Pancreas (tissue), 10 donors: ENCODE measurements at places on chromosomes 7 and 10.

- H3K36me3 ChIP-seq = no peaks in the 10 kb centered on the region
- H3K27ac ChIP-seq = no peak overlapping the region
- DNase-seq = no peak
- no peaks in the 10 kb centered on the region for H3K27me3 ChIP-seq
These were observed 54.8 kb upstream of the TCF7L2 start for GRCh38 chr10:112895292-112895691.

DNA sequence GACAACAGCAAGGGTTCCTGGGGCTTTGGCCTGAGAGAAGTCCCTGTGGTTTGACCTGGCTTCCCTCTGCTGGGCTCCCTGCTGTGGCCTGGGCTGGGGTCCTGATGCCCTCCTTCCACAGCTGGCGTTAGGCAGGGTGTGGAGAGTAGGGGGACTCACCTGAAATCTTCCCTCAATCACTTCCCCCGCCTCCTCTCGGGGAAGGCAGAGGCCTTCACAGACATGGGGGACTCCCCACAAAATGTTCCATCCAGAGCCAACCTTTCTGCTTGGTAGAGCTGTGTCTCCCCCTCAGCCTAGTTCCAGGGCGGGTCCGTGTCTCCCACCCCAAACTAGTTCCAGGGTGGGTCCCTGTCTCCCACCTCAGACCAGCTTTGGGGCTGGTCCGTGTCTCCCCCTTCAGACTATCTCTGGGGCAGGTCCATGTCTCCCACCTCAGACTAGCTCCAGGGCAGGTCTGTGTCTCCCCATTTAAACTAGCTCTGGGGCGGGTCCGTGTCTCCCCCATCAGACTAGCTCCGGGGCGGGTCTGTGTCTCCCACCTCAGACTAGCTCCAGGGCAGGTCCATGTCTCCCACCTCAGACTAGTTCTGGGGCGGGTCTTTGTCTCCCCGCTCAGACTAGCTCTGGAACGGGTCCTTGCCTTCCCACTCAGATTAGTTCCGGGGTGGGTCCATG, 2.2 kb downstream of the PVRIG start:
- no peak for DNase-seq
- no peak overlapping the region for H3K27ac ChIP-seq
- no peaks in the 10 kb centered on the region for H3K27me3 ChIP-seq
- H3K4me1 ChIP-seq = no peaks in the 10 kb centered on the region

DNA sequence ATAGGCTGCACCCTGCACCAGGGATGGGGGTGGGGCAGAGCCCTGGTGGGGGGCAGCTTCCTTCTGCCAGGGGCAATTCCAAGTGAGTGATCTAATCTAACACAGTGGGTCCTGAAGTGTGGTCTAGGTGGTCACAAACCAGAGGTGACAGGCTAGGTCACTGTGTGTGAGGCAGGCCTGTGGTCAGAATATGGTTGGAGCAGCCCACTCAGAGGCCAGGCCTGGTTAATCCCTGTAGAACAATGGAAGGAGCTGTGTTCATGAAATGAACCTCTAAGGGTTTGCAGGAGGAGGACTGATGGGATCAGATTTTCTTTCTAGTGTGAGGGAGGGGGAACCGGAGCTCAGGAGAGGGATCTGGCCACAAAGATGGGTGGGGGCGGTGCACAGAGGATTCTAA, 10.0 kb upstream of the TSPAN14 start:
- no peak overlapping the region for H3K27ac ChIP-seq
- H3K4me3 ChIP-seq = no peak overlapping the region
- no peak for DNase-seq
- H3K27me3 ChIP-seq = no peaks in the 10 kb centered on the region
- no peaks in the 10 kb centered on the region for H3K4me1 ChIP-seq
- H3K36me3 ChIP-seq = no peaks in the 10 kb centered on the region

DNA sequence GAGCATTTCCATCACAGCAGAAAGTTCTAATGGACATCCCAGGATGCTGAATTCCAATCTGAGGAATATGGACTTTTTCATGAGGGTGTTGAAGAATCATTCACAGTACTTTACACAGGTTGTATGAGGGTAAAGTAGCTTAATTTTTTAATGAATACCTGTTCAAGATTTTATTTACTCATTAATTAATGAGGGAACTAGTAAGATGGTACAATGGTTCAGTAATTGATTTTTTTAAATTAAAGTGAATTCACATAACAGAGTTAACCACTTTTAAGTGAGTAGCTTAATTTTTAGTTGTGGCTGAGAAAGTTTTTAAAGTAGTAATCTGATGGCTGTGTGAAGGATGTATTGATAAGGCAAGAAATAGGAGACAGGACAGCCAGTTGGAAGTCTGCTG, 266.5 kb downstream of the GFRA1 start:
- no peak overlapping the region for H3K4me3 ChIP-seq
- no peaks in the 10 kb centered on the region for H3K27me3 ChIP-seq
- no peaks in the 10 kb centered on the region for H3K36me3 ChIP-seq
- no peak overlapping the region for H3K27ac ChIP-seq

GRCh38 chr10:84216834-84217233, 8.5 kb downstream of the LRIT2 start:
- no peaks in the 10 kb centered on the region for H3K4me1 ChIP-seq
- no peaks in the 10 kb centered on the region for H3K27me3 ChIP-seq
- H3K4me3 ChIP-seq = no peak overlapping the region
- no peak overlapping the region for H3K27ac ChIP-seq

DNA sequence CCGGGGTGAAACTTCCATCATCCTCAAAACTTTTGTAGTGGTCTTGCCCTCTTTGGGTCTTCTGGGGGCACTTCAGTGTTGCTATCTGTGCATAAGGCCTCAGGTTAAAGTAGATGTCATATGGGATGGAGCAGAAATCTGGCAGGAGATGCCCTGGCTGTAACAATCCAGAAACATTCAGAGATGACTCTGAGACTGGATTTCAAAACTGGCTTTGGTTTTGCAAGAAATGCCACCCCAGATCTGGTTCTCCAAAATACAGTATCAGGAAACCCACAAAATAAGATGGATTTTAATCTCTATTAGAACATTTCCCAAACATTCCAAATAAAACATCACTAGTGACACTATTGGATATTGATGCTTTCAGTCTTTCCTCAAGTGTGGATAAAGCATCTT, 191.5 kb downstream of the REEP3 start:
- H3K4me1 ChIP-seq = peaks cover 41% of the 10 kb centered on the region
- H3K36me3 ChIP-seq = no peaks in the 10 kb centered on the region
- H3K4me3 ChIP-seq = no peak overlapping the region
- no peak for DNase-seq

GRCh38 chr7:157757211-157757610, 420.4 kb downstream of the DNAJB6 start:
- DNase-seq = no peak
- H3K36me3 ChIP-seq = no peaks in the 10 kb centered on the region
- no peak overlapping the region for H3K27ac ChIP-seq
- no peak overlapping the region for H3K4me3 ChIP-seq

DNA sequence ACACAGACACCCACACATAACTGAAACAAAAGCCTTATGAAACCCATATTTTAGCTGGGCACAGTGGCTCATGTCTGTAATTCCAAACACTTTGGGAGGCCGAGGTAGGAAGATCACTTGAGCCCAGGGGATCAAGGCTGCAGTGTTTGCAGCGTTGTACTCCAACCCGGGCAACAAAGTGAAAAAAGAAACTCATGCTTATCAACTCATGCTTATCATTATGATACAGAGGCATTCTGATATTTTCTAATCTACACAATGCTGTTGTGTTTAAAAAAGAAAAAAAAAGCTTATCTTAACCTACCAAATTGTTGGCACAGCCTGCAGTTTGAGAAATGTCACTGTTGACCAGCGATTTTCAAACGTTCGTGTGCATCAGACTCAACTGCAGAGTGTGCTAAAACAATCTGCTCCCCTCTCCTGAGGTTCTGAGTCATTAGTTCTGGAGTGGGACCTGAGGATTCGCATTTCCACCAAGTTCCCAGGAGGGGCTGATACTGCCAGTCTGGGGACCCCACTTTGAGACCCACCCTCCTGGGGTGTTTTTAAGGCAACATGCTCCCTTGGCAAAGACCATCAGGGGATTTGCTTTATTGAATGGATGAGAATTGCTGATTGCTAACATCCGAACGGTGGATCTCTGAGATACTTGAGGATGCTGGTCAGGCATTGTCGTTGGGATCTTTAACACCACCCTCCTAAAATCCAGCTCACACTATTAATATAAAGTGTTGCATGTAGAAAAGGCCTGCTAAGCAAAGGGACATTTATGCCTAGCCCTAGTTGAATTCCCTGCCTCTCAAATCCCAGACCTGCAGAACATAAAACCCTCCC, 16.2 kb downstream of the CHST3 start:
- H3K4me1 ChIP-seq = peaks cover 14% of the 10 kb centered on the region
- no peak overlapping the region for H3K4me3 ChIP-seq
- H3K27ac ChIP-seq = peak overlapping the region; percentile 53
